ENCODE measurements at places on chromosomes 3 and 15.
A peak's percentile ranks its signal among the peaks of the same experiment; 100 is the strongest.

DNA sequence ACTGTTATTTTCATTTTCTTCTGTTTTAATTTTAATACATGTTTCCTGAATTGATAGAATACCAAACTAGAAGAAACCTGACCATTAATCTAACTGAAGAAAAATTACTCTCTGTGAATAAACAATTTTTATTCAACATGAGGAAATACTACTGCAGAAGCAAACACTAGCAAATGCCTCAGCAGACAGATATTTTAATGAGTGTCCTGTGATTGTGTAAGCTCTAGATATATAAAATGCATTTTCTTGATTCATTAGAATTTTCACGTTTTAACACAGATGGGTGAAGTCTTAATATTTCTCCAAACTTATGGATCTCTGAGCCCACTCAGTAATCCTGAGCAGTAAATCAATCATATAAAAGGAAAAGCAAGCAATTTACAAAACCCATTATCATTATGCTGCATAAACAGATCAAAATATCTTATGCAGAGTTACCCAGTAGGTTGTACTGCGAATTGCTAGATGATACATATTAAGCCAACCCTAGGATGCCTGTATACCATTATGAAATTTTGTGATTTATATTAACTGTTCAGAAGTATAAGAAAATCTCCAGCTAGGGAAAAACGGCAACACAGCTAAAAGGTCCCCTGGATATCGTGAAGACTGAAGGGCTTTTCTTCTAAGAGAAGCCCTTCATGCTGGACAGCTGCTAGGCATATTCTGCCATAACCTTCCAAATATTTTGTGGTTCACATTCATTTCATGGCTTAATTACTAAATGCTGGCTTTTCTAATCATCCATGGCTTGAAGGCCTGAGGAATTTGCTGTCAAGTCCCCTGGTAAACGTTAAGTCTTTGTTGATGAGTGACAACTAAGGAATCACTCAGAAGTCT is 157.7 kb upstream of the TGFBR2 start:
- no peak for DNase-seq

DNA sequence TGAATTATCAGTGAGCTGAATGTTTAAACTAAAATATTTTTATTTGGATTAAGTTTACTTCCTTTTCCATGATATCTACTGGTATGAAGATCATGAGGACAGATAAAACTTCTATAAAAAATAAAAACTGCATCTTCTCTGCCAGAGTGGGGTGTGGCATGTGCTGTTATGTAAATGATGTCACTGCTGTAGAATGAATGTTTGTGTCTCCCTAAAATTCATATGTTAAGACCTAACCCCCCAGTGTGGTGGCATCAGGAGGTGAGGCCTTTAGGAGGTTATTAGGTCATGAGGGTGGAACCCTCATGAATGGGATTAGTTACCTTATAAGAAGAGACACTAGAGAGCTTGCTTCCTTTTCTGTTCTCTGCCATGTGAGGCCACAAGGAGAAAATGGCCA is 178.7 kb upstream of the DPH6 start:
- no peak for DNase-seq

- no peak for DNase-seq
Measured at GRCh38 chr15:80076321-80077318, 17.1 kb downstream of the ZFAND6 start.

- DNase-seq: no peak
Measured at GRCh38 chr15:40259021-40259420, 20.2 kb downstream of the PAK6 start.

DNA sequence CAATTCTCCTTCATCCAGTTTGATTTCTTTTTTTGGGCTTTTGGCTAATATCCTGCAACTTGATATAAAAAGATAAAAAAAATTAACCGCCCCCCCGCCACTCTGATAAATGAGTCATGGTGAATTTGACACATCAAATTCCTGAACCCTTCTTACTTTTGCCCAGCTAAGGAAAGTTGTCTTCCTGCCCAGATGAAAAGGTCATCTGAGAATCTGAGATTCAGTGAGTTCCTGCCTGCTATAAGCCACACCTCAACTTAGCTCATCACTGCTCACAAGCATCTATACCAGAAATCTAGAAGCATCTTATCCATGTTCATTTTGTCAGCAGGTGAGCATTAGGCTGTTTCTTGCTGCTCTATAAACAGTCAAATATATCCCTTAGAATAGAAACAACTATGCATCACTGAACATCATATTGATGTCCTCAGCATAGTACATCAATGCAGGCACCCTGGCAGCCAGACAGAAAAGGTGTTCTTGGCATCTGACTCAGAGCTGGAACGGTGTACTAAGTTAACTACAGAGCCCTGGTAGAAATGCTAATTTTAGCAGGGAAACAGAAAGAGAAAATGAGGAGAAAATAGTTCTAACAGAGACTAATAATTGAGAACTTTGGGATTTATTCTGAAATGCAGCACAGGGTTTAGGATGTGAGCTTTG is 77.1 kb downstream of the SEMA6D start:
- no peak for DNase-seq

DNA sequence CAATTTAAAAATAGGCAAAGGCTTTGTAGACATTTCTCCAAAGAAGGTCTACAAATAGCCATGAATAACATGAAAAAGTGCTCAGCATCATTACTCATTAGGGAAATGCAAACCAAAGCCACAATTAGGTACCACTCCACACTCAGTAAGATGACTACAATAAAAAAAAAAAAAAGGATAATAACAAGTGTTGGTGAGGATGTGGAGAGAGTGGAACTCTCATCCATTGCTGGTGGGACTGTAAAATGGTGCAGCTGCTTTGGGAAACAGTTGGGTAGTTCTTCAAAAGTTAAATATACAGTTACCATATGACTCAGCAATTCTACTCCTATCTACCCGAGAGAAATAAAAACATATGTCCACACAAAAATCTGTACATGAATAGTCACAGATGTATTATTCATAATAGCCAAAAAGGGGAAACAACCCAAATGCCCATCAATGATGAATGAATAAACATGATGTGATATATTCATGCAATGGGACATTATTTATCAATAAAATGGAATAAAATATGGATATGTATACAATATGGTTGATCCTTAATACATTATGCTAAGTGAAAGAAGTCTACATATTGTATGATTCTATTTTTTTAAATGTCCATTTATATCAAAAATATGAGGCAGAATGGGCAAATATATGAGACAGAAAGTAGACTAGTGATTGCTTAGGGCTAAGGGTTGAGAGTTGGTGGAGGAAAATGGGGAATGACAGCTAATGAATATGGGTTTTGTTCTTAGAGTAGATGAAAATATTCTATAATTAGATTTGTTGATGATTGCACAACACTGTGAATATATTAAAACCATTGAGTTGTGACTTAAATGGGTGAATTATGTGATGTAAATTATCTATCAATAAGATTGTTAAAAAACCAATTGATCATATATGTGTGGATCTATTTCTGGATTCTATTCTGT is 66.1 kb upstream of the SMAD3 start:
- no peak for DNase-seq

- no peak for DNase-seq
Measured at GRCh38 chr15:29534378-29534777, 264.8 kb upstream of the NSMCE3 start.

- no peak for DNase-seq
Measured at GRCh38 chr15:66852064-66852905, 150.2 kb downstream of the SMAD6 start.

DNA sequence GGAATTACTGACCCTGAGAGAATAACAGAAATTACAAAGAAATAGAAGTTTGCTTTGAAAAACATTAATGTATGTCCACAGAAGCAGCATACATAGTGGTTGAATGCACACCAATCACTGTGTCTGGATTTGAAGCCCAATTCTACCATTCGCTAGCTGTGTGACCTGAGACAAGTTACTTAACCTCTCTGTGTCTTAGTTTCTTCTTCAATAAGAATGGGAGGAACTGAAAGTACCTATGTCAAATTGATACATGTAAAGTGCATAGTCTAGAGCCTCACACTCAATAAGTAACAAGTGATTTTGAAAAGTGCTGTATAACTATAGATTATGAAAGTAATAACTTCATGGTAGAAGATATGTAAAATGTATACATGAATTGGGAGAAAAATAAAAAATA is 457.8 kb downstream of the FOXP1 start:
- DNase-seq: no peak

DNA sequence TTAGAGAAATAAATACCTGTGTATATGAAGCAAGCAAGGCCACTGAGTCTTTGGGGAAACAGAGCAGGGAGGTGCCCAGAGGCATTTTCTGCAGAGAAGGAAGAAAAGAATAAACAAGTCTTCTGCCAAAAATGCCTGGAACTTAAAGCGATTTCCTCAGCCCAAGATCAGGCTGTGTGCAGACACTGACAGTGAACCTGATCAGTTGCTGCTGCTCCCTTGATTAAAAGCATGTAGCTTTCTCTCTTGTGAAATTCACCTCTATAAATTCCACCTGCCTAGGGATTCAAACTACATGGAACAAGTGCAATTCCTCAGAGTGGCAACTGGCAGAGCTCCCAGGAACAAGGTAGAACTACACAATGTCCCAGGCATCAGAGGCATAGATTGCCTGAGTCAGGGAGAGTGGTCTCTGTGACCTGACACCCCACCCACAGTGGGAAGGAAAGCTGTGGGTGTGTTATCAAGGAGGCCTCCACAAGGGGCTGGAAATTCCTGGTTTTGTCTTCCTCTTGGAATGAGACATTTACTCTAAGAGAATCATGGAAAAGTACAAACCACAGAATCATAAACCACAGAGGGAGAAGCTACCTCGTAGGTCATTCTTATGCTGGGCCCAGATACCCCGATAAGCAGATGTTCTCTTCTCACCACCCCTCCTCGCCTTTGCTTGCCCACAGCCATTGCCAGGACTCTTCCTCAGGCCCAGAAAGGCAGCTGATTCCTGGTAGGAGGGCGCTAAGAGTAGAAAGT is 1.8 kb upstream of the ZBTB38 start:
- DNase-seq: peak; percentile 4

DNA sequence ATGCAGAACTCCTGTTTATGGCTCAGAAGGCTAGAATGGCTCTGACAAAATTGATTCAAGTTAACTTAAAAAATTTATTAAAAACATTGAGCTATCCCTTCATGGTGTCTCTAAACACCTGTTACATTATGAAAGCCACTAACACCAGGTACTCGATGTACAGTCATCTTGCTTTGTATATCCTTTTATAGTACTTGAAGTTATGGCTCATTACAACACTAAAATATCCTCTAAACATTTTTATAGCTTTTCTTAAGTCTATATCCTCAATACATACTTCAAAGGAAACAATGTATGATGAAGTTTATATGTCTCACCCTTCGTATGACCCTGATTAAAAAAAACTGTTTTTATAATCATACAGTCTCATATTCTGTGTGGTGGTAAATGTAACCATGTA is 38.2 kb downstream of the SLITRK3 start:
- no peak for DNase-seq

- no peak for DNase-seq
Measured at GRCh38 chr3:156108616-156109015, 11.8 kb upstream of the KCNAB1 start.

DNA sequence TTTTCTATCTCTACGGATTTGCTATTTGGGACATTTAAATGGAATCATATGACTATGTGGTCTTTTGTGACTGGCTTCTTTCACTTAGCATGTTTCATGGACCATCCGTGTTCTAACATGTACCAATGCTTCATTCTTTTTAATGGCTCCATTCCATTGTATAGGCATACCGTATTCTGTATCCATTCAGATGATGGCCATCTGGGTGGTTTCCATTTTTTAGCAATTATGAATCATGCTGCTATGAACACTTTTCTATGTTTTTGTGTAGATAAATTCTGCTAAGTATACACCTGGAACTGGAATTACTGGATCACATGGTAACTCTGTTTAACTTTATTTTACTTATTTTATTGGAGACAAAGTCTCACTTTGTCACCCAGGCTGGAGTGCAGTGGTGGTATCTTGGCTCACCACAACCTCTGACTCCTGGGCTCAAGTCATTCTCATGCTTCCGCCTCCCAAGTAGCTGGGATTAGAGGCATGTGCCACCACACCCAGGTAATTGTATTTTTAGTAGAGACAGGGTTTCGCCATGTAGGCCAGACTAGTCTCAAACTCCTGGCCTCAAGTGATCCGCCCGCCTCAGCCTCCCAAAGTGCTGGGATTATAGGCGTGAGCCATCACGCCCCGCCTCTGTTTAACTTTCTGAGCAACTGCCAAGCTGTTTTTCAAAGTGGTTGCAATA is 13.4 kb downstream of the UBP1 start:
- DNase-seq: no peak

DNA sequence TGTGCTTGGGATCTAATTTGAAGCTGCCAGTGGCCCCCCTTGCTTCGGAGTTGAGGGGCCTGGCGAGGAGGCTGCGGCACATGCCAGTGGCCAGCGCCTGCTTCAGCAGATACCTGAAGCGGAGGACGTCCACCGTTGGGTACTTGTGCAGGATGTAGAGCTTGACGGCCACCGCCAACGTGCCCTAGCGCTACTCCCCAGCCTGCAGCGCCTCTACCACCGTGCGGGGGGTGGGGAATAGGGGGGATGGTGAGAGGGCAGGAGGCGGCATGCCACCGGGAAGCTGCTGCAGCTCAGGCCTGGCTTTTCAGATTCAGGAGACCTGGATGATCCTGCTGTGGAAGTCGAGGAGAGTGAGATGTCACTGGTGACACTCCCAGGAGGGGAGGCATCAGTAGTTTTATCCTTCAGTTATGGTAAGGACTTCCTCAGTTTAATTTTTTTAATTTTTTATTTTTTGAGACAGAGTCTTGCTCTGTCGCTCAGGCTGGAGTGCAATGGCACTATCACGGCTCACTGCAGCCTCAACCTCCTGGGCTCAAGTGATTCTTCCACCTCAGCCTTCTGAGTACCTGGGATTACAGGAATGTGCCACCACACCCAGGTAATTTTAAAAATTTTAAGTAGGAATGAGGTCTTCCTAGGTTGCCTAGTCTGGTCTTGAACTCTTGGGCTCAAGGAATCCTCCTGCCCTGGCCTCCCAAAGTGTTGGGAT is 150.6 kb upstream of the FRMD4B start:
- DNase-seq: no peak

GRCh38 chr3:140910860-140911259 is 30.8 kb upstream of the SLC25A36 start:
- no peak for DNase-seq

DNA sequence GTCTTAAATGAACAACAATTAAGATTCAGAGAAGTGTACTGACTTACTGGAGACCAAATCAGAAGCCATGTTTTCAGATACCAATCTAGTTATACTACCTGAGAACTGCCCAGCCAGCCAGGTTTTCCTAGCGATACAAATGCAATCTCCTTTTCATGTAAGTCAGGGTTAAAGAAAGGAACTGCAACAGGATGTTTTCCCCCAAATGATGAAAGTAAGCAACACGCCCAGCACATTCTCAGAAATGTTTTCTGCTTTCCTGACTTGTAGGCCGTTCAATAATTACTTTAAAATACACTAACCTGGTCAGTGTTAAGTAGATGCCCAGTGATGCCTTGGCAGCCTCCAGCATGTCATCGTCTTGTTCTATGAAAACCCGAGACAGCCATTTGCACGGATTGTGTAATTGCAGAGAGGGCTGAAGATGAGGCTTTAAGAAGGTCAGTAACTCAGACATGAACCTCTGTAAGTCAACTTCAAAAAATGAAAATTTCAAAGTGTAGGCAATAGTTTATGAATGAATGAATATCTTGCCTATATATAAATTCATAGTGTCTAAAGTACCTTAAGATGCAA is 30.3 kb downstream of the LINS1 start:
- DNase-seq: no peak
